Hepatic stellate cell (primary cell): ENCODE measurements at places on chromosomes 11 and 22.

DNA sequence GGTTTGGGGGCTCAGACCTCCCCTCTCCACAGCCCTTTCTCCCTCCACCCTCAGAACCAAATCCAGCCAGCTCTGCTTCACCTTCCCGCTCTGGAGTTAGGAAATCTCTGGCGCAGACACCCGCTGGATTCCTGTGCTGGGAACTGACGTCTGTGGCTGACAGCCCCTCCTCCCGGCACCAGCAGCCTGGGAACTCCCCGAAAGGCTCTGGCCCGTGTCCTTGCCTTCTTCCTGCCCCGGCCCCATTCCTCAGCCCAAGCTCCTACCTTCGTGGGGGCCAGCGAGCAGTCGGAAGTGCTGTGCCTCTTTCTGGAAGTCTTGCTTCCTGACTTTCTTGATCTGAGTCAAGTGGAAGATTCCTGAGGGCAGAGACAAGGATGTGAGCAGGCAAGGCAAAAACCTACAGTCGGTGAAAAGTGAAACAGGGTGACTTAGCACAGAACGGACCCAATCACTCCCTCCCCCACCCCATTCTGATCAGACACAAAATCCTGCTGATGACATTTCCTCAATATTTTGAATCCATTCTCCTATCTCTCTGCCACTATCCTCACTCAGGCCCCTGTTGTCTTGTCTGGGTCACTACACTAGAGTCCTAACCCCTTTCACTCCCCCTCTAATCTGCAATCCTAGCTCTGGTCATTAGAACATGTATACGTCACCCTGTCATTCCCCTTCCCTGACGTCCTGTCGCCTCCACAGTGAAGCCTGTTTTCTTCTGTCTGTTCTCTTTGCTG lies 34.1 kb downstream of the CHRDL2 start:
- peak; percentile 83 for DNase-seq

- DNase-seq = peak; percentile 78
Measured at GRCh38 chr11:118930094-118930712, 4.5 kb upstream of the BCL9L start.

DNA sequence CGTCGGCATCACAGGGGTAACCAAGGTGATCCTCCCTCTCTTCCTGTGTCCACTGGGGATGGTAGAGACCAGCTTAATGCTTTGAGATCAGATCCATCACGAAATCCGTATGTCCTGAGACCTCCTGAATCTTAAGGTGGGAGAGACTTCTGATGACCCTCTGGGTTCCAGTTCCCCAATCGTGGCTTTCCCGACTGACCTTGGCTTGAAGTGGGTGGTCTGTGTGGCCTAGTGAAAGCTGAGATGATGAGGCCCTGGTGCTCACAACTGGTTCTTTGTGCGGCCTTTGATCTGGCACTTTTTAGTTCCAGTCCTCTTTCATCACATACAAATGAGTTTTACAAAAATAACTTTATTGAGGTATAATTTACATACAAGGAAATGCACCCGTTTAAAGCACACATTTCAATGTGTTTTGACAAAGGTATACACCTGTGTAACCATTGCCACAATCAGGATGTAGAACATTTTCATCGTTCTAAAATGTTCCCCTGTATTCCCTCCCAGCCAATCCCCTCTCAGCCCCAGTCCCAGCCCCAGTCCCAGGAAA lies 6.1 kb downstream of the MIAT start:
- no peak for DNase-seq

GRCh38 chr11:115477410-115477809 lies 26.8 kb downstream of the CADM1 start:
- no peak for DNase-seq

DNA sequence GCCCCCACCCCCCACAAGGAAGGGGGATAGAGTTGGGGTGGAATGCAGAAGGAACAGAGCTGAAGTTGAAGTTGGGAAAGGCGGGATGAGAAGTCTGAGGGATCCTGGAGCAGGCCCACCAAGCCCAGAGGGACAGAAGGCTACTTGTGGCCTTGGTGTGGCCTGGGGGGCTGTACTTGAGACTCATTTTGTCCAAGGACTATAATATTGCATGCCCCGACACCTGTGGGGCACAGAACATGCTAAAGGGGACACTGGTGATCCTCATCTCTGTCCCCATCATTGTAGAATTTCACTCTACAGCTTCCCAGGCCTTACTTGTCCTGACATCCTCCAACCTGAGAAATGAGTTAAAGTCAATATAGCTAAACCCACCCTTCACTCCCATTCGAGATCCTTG lies 1.3 kb downstream of the ESAM start:
- no peak for DNase-seq

DNA sequence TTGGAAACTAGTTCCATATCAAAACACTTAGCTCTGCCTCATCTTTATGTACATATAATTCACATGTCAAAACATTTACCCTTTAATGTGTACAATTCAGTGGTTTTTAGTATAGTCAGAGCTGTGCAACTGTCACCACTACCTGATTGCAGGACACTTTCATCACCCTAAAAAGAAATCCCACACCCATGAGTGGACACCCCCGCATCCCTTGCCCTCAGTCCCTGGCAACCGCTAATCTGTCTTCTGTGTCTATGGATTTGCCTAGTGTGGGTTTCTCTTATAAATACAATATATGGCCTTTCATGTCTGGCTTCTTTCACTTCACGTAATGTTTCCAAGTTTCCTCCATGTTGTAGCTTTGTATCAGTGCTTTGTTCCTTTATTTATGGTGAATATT lies 8.6 kb upstream of the EMID1 start:
- DNase-seq = no peak

GRCh38 chr11:65941720-65942310 lies 3.5 kb upstream of the TSGA10IP start:
- DNase-seq = no peak

GRCh38 chr22:25726241-25726640 lies 15.7 kb upstream of the MYO18B start:
- no peak for DNase-seq

DNA sequence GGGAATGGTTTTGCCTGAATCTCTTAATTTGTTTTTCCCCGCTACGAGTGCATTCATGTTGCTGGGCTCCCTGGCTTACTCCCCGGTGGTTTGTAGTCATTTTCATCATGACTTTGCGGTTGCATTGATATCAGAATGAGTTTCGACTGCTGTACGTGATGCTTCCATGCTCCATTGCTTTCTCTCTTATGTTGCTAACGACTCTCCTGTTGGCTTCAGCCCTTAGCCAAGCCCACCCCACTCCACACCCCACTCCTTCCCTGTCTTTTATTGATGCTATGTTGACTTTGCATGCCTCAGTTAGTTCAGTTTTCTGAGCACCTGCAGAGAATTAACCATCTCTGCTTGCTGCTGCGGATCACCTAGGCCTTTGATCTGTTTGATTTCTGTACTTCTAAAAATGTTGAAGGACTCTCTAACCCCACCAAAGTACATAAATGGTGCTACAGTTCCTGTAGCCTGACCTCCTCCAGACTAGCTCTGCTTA lies 65.3 kb downstream of the ARFGAP2 start:
- no peak for DNase-seq

- no peak for DNase-seq
Measured at GRCh38 chr11:83124636-83125424, 32.1 kb upstream of the PCF11 start.

- no peak for DNase-seq
Measured at GRCh38 chr11:34850334-34850733, 65.8 kb downstream of the APIP start.

DNA sequence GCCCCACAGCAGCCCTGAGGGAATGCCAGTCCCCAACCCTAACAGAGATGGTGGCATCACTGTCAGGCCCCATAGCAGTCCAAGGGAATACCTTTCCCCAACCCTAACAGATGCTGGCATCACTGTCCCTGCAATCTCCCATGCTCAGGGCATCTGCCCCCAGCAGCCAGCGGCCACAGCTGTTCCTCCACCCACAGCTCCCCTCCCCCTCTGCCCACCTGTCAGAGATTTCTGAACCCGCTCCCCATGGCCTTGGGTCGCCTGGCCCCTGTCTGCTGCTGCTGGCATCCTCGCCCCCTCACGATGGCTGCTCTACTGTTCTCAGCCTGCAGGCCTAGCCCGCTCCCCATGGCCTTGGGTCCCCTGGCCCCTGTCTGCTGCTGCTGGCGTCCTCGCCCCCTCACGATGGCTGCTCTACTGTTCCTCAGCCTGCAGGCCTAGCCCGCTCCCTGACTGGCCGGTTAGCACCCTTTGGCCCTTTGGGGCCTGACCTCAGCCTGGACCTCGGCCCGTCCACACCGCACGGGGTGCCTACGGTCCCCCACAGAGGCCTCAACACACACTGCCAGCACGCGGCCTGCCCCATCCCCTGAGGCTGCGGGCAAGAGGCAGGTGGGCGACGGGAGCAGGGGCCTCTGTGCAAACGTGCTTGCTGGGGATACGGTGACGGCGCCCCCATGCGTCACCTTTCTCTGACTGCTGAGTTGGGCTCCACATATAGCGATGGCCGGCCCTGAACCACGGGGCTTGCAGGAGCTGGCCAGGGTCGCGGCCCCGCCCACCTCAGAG lies 20.7 kb downstream of the CHID1 start:
- DNase-seq = no peak

DNA sequence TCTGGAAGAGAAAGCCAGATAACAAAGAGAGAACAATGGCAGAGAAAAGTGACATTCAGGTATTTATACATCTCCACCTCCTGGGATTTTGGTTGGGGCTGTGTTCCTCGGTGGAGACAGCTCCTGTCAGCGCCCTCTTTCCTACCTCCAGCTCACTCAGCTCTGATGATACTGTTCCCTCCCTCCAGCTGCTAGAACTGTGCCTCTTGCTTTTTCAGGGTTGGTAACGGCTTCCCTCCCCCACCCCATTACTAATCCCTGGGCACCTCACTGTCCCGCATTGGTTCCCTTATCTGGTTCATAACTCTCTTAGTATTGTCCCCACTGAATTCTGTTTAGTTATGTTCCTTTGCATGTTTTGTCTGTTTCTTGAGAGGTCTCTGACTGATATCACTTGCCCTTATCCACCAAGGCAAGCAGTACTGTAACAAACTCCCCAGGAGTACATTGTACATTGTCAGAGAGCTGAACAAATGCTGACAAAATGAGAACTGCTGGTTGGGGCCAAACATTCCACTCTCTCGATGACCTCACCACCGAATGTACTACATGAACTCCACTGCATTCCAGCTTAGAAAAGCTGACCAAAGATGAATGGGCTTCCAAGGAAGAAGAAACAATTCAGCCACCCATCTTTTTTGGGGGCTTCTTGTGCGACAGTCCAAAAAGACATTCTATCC lies 5.7 kb upstream of the FBXO3 start:
- DNase-seq = peak; percentile 53

- no peak for DNase-seq
Measured at GRCh38 chr11:6623391-6624363, 4.5 kb upstream of the TPP1 start.

DNA sequence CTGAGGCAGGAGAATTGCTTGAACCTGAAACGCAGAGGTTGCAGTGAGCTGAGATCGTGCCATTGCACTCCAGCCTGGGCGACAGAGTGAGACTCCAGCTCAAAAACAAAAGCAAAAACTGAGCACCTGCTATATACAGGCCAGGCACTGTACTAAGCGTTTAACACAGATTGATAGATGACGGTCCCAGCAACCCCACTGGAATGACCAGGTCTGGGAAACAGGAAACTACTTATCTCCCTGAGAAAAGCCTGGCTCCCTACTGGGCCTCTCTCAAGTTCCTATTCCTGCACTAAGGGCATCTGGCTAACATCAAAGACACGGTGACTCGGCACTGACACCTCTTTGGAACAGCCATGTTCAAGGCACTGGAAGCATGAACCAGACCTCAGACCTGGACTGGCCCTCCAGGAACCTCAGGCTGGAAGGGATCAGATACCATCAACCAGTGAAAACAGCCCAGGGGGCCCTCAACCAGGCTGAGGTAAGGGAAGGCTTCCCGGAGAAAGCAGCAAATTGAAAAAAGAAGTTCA lies 16.6 kb downstream of the ARAP1 start:
- DNase-seq = peak; percentile 83

DNA sequence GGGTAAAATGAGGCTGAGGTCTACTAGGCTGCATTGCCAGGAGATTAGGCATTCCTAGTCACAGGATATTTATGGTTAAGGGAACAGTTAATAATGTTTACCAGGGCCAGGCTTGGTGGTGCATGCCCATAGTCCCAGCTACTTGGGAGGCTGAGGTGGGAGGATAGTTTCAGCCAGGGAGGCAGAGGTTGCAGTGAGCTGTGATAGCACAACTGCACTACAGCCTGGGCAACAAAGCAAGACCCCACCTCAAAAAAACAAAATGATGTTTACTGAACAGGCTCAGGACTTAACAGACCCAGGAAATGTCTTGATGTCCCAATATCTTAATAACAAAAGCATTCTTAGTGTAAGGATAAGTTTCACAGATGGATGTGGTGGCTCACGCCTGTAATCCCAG lies 2.8 kb upstream of the MRPL16 start:
- no peak for DNase-seq

DNA sequence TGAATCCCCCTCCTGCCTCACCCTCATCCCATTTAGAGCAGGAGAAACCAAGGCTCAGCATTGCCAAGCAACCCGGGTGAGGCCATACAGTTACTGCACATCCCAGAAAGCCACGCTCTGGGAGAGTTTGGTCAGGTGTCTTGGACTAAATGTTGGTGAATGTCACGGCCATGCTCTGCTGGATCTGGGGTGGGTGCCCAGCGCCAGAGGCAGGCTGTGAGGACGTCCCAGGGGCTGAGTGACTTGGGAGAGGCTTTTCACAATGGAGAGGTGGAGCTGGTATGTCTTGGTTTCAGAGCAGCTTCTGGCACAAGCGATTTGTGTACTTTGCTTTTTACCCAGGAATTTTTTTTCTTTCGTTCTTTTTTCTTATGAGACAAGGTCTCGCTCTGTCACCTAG lies 6.6 kb downstream of the SERHL2 start:
- DNase-seq = no peak

GRCh38 chr11:121212536-121213361 lies 79.8 kb upstream of the SC5D start:
- DNase-seq = no peak

- DNase-seq = peak; percentile 91
Measured at GRCh38 chr22:44133901-44134571, 46.7 kb upstream of the PARVG start.

DNA sequence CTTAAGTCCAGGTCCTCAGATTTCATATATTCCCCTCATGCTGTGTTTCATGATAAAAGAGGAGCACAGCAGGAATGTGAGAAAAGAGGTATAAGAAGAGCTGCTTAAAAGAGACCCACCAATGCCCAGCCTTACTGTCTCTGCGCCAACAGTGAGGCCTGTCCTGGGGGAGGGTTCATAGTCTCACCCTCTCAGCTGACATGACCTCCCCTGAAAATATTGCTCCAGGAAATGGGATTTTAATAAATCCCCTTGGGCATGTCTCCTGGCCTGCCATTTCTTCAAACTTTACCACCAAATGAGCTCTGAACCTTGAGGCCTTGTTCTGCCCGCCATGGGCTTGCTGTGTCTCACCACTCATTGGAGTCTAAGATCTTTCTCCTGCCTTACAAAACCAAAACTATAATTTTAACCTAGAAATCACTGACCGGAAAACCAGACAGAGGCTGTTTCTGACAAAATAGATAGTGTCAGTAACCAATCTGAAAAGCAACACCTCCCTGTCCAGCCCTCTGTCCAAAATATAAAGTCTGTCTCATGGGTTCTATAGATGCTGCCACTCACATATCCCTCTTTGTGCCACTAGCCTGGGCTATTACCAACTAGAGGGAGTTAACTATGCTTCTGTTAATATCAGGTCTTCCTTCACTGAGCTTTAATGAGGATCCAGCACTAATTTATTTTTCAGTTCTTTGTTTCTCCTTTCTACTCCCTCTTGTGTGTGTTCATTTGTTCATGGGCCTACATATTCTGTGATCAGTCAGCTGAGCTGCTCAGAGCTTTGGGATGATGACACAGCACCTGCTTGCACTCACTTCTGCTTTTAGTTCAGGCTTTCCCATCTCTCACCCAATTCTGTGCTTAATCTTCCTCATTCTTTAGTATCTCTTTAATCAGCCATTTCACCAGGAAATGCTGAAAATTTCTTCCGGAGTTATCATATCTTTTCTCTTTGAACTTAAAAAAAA lies at the start of gene OR2AG2:
TSS of gene OR2AG2 (minus strand) at position 51 of the 968 bp plus-strand sequence. CDS start 3,019 bp downstream, outside the sequence.
- no peak for DNase-seq
